ENCODE measurements at places on chromosomes 3 and 15.

GRCh38 chr3:188796122-188796631 is 375.6 kb upstream of the TPRG1 start:
- DNase-seq = peak; percentile 49

GRCh38 chr3:112002096-112002971 is 3.6 kb downstream of the TAGLN3 start:
- no peak for DNase-seq

- no peak for DNase-seq
Observed at GRCh38 chr3:38457111-38458003, 3.7 kb downstream of the ACVR2B start.

- DNase-seq = no peak
Observed at GRCh38 chr3:42665050-42665878, 11.8 kb downstream of the ZBTB47 start.

DNA sequence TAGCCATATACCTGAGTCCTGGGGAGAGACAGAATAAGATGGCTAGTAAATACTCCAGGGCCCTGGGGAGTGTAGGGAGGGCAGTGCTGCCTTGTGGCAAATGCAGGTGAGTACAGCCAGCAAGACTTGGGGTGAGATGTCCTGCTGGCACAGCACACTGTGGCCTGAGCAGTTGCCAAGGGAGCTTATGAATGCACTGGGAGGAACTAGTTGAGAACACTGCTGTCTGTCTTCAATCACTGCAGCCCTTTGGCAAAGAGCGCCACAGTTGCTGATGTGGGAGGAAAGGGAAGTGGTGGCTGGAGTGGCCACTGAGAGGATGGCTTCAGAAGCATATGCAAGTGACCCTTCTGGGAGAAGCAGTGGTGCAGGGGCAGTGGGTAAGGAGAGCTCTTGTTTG is 264.6 kb downstream of the RORA start:
- DNase-seq = no peak

DNA sequence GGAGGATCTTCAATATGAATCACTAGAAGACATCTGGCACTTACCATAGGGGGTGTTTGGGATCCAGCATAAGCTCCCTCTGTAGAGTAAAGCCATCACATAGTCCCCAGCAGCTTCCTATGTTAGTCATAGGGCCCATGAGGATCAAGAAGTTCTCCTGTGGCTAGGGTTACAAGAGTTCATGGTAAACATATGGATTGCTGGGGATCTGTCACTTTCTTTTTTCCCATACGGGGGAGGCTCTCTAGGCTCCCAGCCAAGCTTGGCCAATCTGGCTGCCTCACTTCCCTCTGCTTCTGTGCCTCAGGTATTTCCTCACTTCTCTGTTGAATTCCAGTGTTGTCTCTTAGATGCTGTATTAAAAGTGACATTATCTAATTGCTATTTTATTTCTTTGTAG is 597.9 kb downstream of the PDCD6IP start:
- no peak for DNase-seq

GRCh38 chr15:31234815-31235214 is 91.8 kb upstream of the KLF13 start:
- DNase-seq = no peak

DNA sequence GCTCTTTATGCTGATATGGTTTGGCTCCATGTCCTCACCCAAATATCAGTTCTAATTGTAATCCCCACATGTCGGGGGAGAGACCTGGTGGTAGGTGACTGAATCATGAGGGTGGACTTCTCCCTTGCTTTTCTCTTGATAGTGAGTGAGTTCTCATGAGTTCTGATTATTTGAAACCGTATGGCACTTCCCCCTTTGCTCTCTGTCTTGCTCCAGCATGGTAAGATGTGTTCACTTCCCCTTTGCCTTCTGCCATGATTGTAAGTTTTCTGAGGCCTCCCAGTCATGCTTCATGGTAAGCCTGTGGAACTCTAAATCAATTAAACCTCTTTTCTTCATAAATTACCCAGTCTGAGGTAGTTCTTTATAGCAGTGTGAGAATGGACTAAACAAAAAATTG is 107.6 kb downstream of the IMPG2 start:
- peak; percentile 45 for DNase-seq

GRCh38 chr15:81091889-81092558 is 42.0 kb upstream of the CFAP161 start:
- peak; percentile 75 for DNase-seq

DNA sequence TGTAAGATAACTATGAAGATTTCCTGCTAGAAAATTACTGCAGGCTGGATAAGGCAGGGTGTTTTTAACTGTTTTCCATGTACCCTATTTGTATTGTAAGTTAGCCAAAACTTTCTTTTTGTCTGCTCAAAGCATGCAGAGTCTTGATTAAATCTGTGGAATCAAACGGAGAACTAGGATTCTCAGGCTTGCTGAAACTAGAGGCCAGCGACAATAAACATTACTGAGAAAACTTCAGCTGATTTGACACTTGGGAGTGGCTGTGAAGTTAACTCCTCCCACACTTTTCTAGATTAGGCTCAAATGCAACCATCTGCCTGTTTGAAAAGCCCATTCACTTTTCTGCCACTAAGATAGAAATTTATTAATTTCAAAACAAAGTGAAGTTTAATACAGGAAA is 153.2 kb upstream of the FRMD4B start:
- no peak for DNase-seq

DNA sequence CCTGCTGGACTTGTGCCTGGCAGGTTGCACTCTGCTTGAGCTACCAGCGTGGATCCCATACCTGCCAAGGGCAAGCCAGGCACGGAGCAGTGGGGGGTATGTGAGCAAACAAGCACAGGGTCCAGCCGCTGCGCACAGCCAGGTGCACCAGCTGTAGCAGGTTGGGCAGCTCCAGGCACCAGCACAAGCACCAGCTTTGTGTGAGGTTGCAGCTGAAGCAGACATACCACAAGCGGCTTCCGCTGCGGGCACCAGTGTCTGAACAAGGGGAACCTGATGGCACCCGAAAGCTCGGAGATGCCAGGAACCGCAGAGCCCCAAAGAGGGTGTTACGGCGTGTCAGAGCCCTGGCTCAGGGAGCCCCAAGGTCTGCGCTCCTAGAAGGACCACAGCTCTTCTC is 472.7 kb upstream of the ARL6 start:
- DNase-seq = no peak

DNA sequence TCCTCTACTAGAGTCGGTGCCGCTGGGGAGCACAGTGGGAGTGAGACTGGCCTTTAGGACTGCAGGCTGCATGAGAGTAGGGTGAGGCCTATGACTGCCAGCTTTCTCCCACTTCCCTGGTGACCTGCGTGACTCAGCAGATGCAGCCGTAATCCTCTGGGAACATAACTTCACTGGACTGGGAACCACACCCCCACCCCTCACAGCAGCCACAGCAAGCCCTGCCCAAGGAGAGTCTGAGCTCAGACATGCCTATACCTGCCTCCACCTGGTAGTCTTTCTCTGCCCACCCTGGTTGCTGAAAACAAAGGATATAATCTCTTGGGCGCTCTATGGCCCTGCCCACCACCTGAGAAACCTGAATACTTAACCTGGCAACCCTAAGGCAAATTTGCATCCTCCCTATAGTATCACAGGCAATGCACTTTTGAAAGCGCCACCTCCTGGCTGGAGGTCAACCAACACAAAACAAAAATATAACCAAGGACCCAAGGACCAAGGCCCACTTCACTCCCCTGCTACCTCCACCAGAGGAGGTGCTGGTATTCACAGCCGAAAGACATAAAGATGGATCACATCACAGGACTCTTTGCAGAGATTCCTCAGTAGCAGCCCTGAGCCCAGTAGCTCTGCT is 308.9 kb downstream of the CTNNB1 start:
- no peak for DNase-seq

DNA sequence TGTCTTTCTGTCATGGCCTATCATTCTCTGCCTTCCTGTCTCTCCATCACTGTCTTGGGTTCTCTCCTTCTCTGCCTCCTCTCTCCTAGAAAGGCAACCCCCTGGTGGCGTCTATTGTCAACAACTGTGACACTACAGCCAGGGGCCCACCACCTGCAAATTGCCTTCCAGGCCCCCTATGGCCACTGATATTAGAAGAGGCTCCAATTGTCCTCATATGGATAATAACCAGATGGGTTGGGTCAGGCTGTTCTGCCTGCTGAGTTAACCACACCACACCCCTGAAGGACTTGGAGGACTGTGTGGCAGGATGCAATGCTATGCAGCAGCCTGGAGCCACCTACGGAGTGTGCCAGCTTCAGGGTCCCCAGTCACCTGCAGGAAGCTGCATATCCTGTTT is 665.0 kb downstream of the NTRK3 start:
- no peak for DNase-seq

DNA sequence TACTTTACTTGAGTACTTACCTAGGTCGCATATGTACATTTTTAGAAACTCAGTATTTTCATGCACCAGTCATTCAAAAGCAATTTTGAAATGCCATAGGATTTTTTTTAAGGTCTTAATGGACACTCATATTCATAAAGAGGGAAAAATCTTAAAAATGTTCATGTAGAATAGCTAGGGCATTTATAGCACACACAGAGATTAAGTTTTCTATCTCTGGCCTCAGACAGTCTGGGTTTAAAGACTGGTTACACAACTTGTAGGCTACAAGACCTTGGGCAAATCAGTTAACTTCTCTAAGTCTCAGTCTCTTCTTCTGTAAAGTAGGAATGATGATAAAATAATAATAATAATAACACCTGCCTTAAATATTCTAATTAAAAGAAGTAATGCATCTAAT is 48.5 kb upstream of the UBP1 start:
- DNase-seq = no peak

- DNase-seq = no peak
Observed at GRCh38 chr3:48429317-48429959, 448 bp downstream of the PLXNB1 start.

DNA sequence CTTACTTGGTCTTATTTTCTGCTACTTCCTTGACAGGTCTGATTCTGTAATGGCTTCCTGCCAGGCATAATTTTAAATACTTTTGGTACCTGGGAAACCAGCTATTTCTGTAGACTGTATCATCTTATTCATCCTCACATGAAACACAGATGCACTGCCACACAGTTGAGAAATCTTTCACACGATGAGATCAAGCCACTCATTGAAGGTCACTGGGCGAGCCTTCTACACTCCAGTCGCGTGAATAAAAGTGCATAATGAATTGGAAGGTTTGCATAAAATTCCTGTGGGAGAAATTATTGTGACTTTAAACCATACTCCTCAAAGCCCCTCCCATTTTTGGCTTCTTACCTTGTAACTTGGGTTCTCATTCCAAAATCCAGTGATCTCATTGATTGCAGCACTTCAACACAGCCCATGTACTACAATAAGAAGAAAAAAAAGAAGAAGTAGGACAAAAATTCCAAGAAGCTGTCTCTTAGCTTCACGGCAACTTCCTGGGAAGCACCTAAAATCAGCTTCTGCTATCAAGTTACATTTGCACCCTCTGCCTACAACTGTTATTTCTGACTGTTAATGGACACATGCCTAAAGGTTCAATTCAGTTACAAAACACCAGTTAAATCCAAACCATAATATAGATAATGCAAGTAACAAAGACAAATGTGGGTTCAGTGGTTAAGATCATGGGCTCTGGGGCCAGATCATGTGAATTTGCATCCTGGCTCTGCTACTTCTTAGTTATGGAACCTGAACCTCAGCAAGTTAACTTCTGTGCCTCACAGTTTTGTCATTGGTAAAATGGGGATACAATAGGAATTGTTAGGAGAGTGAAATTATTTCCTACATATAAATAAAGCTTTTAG is 39.0 kb downstream of the SHC4 start:
- peak; percentile 55 for DNase-seq

GRCh38 chr3:2869905-2870304 is 240.3 kb downstream of the IL5RA start:
- no peak for DNase-seq

DNA sequence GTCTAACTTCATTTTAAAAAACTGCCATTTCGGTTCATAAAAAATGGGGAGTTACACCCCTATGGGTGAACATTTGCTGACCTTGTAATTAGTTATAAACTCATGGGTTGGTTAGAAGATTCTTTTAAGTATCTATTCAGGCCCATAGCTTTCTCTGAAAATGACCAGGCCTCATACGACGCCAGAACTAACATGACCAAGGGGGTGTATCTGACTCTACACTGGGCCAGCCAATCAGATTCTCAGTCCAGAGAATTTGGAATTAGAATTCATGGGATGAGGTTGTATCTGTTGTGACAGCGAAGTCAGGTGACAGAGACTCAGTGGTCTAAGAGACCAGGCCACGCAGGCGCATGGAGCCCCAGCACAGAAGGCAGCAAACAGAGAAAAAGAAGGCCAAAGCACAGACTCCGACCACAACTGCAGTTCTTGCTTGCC is 981.4 kb downstream of the FHIT start:
- no peak for DNase-seq

GRCh38 chr15:59240036-59240435 is 33.4 kb downstream of the LDHAL6B start:
- DNase-seq = no peak

- DNase-seq = no peak
Observed at GRCh38 chr3:139764936-139765335, 87.2 kb upstream of the NMNAT3 start.

Measured in KBM-7 (cell line).